ENCODE measurements at places on chromosomes 12 and 14.
A peak's percentile ranks its signal among the peaks of the same experiment; 100 is the strongest.

DNA sequence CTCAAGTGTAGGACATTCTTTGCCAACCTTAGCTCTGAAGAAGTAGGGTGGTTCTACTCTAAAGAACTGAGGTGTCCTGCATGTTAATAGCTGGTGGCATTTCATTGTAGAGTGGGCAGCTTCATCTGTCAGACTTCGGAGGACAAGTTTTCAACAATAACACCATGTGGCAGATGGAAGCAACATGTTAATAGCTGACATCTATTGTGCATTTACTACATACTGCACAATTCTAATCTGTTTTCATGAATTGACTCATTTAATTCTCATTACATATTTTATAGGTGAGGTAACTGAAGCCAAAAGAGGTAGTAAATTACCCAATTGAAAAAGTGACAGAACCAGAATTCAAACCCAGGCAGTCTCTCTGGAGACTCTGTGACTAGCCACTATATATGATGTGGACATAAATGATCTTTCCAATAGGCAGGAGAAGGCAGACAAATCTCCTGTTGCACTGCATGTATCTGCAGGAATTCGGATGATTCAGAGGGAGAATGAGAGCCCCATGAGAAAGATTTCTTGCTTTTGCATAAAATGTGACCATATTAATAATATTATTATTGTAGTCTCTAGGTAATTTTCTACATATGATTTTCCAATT is 137.2 kb upstream of the E2F7 start:
- no peak for DNase-seq

DNA sequence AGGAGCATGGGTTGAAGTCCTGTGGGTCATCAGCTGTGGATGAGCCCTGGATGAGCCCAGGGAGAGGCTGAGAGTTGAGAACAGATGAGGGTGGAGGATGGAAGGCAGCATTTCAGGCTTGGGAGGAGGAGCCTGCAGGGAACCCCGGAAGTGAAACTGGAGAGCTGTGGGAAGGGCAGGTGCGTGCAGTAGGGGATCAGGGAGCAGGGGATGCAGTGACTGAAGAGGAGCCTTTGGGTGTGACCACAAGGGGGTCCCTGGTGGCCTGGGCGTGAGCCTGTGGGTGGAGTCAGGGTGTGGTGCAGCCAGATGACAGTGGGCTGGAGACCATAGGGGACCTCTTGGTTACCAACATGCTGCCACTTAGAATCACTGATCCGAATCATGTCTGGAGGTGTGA is 115.5 kb downstream of the PAPOLA start:
- DNase-seq = no peak

- no peak for DNase-seq
Measured at GRCh38 chr14:90871605-90872233, 55.5 kb upstream of the TTC7B start.

- DNase-seq = no peak
Measured at GRCh38 chr12:124482567-124482893, 84.9 kb downstream of the NCOR2 start.

- no peak for DNase-seq
Measured at GRCh38 chr14:99148131-99148530, 123.9 kb downstream of the BCL11B start.

DNA sequence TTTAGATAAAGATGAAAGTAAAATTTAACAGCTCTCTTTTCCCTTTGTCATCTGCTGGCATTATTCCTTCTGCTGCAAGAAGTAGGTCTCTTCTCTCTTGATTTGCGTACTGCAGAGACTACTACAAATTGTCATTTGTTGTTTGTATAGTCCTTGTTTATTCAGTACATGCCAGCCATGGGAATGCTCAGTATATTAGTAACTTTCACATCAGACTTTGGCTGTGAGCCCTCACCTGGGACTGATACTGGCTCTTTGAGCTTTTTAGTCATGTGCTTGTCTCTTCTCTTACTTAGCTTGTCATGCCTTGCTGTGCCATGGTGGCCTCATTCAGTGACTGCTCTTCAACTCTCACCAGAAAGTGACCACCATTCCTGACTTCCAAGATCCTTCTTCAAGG is 169.8 kb downstream of the PRKCH start:
- DNase-seq = no peak

DNA sequence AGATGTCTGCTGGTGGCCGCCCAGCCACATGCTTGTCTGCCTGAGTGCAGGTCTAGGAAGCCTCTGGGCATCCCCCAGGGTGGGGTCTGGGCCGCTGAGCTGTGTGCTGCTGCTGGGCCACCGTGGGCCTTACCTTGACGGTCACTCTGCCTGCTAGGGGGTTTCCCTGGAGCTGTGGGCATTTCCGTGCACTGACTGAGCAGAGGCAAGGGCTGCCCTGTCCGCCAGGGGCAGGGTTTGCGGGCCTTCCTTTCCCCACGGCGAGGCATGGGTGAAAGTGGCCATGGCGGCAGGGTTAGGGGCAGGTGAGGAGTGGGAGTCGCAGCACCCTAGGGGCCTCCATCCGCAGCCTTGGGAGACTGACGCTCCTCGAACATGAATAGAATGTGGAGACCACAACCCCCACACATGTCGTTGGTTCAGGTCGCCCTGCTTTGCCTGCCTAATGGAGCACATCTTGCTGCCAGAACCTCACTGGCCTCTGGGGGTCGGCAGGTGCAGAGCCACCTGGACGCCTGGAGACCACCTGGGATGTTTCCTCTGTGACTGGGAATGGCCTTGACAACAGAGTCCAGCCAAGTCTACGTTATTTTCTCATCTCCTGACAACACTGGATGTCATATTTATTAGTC is 2.5 kb downstream of the ZBTB42 start:
- DNase-seq = no peak

GRCh38 chr14:104350463-104351185 is 212.2 kb downstream of the KIF26A start:
- DNase-seq = no peak

DNA sequence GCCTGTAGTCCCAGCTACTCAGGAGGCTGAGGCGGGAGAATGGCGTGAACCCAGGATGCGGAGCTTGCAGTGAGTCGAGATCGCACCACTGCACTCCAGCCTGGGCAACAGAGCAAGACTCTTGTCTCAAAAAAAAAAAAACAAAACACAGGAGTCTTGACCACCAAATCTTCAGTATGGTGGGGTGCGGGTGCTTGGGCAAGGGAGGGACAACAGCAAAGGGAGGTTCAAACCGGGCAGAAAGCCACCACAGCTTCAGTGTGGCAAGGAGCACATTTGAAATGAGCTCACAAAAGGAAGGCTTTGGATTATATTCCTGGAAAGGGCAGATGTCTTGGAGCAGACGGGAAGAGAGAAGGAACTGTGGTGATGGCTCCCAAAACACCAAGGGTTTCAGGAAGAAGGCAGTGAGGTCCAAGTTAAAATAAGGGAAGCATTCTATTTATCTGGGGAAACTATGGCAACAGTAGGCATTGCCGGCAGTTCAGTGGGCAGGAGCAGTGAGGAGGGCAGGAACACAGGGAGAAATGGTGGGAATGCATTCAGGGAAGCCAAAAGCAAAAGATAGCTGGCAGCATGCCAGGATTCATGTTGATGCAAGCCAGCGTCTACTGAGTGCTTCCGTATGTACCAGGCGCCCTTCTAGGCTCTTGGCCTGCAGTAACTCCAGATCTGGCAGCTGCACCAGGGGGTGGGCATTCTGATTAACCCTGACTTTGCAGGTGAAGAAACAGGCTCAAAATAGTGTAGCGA is 51.0 kb upstream of the SRSF5 start:
- DNase-seq = peak; percentile 72

GRCh38 chr14:81221579-81222102 is 882 bp upstream of the GTF2A1 start:
- DNase-seq = no peak

- DNase-seq = no peak
Measured at GRCh38 chr12:39931231-39931630, 174.7 kb downstream of the SLC2A13 start.

- DNase-seq = no peak
Measured at GRCh38 chr12:121534495-121535148, 46.2 kb downstream of the KDM2B start.

DNA sequence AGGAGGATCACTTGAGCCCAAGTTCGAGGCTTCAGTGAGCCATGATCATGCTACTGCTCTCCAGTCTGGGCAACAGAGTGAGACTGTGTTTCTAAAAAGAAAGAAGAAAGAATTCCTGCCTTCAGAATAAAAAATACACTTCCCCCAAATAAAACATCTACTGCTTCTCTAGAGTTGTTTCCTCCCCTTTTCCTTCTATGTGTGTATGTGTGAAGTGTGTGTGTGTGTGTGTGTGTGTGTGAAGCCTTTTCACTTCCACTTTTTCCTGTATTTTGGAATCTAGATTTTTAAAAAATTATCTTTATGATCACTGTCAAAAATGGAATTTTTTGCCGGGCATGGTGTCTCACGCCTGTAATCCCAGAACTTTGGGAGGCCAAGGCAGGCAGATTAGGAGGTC is 12.6 kb upstream of the SNX6 start:
- DNase-seq = no peak

GRCh38 chr12:78396538-78396937 is 468.0 kb upstream of the SYT1 start:
- DNase-seq = no peak

- no peak for DNase-seq
Measured at GRCh38 chr12:113241191-113242025, 20.1 kb downstream of the TPCN1 start.

DNA sequence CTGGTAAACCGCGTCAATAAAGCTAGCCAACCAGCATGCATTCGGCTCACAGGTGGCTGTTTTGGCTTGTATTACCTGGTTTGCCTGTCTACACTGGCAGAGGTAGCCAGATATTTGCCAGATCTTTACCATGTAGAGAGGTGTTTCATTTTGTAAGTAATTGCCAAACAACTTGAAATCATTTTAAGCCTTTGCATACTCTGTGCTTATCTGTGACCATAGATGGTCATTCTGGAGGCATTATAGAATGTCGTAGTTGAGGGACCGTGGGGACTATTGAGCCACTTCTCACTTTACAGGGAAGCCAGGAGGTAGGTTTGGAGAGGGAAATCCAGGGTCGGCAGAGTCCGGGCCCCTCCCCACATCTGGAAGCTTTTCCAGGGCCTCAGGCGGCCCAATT is 5.9 kb downstream of the ADGRD1 start:
- no peak for DNase-seq

- no peak for DNase-seq
Measured at GRCh38 chr12:58299371-58299770, 358.0 kb downstream of the ATP23 start.

GRCh38 chr14:101072945-101073597 is 169.5 kb upstream of the RTL1 start:
- DNase-seq = no peak

DNA sequence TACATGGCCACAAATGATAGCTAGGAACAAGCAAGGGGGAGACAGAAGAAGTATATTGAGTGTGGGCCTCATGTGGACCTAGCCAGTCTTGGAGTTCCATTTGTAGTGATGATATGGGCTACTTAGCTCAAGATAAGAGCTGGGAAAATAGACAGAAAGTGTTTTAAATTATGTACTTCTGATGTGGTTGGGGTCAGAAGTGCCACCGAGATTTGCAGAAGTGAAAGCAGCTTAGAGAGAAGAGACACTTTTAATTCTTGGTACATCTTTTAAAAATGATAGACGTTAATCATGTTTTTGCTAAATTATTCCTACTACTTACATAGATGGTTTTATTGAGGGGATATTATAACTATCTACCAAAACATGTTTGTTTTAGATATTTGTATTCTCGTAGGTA is 198.3 kb upstream of the PDZRN4 start:
- no peak for DNase-seq
